ENCODE measurements at places on chromosomes 13 and 19. TPM values are rescaled to one million over a fixed set of nuclear protein-coding genes. Genes with fewer than 3 reads are reported as not detected.
A peak's percentile ranks its signal among the peaks of the same experiment; 100 is the strongest.

GRCh38 chr19:2905918-2906519 is 5.3 kb downstream of the ZNF57 start:
- peaks cover 4% of the 10 kb centered on the region for H3K36me3 ChIP-seq
- H3K4me3 ChIP-seq = no peak overlapping the region
- no peaks in the 10 kb centered on the region for H3K27me3 ChIP-seq

Gene BICRA
- 12.5 TPM for total RNA-seq

DNA sequence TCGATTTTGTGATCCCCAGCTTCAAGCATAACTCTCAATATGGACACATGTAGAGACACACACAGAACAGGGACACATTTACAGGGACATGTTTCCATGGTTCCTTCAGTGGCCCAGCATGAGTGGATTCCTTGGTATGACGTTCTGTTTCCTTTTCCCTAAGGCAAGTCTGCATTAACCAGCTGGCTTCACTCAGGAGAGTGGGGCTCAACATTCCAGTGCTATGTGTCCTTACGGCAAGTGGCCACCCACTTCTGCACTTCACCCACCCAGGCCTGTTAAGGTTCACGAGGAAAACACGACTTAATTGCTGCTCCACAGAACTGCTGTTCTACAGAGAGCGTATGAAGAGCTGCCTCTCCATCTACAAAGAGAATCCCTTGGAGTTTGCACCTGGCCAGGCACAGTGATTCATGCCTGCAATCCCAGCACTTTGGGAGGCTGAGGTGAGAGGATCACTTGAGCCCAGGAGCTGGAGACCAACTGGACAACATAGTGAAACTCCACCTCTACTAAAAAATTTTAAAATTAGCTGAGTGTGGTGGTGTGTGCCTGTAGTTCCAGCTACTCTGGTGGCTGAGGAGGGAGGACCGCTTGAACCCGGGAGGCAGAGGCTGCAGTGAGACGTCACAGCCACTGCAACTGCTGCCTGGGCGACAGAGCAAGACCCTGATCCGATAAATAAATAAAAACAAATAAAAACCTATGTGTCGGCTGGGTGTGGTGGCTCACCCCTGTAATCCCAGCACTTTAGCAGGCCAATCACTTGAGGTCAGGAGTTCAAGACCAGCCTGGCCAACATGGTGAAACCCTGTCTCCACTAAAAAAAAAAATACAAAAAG is 32.5 kb downstream of the BRD4 start:
- H3K36me3 ChIP-seq = peaks cover 29% of the 10 kb centered on the region
- H3K27me3 ChIP-seq = no peaks in the 10 kb centered on the region

Gene ARHGAP35
- total RNA-seq = 8.9 TPM

GRCh38 chr13:20475927-20476691 is 49.5 kb downstream of the CRYL1 start:
- H3K27ac ChIP-seq = peak overlapping the region; percentile 92
- no peaks in the 10 kb centered on the region for H3K27me3 ChIP-seq
- H3K36me3 ChIP-seq = no peaks in the 10 kb centered on the region
- peak overlapping the region; percentile 65 for H3K4me3 ChIP-seq
- peaks cover 27% of the 10 kb centered on the region for H3K4me1 ChIP-seq

- DNase-seq = no peak
- no peak overlapping the region for H3K4me3 ChIP-seq
- no peak overlapping the region for H3K27ac ChIP-seq
These were observed 10.1 kb downstream of the TMEM91 start for GRCh38 chr19:41386442-41386841.

- DNase-seq = peak; percentile 61
- H3K36me3 ChIP-seq = no peaks in the 10 kb centered on the region
- H3K27me3 ChIP-seq = no peaks in the 10 kb centered on the region
These were observed 3.8 kb upstream of the ZNF414 start for GRCh38 chr19:8517551-8518442.

Gene ZNF223
- 0.48 TPM for total RNA-seq

Gene SIGLEC12
- not detected for total RNA-seq

DNA sequence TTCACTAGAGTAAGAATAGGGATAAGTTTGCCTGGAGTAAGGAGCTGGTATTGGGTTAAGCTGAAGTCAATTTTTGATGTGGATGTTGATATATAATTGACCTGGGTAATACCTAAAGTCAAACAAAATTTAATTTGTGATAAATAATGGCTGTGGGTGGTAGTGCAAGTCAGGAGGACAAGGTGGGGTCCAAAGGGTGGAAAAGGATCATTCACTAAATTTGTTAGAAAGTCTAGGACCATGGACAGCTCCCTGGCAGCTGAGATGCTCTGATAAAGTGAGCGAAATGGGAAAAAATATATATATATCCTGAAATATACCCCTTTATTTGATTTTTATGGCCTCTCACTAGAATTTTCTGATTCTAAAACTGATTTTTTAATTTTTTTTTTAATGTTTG is 463.5 kb downstream of the GPC6 start:
- H3K4me3 ChIP-seq = no peak overlapping the region
- no peaks in the 10 kb centered on the region for H3K4me1 ChIP-seq
- DNase-seq = no peak
- peaks cover 3% of the 10 kb centered on the region for H3K27me3 ChIP-seq

DNA sequence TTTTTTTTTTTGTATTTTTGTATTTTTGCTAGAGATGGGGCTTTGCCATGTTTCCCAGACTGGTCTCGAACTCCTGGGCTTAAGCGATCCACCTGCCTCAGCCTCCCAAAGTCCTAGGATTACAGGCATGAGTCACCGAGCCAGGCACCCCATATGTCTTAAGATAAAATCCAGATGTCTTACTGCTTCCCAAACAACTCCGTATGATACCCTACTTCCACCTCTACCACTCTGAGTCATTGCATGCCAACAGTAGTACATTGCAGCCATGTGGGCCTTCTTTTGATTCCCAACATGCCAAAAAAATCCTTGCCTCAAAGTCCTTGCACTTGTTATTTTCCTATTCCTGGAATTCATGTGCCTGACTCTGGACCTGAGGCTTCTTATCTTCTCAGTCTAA is 799.2 kb downstream of the GPC5 start:
- DNase-seq = no peak
- H3K27ac ChIP-seq = no peak overlapping the region
- no peak overlapping the region for H3K4me3 ChIP-seq
- no peaks in the 10 kb centered on the region for H3K27me3 ChIP-seq

Gene ZNF91
- total RNA-seq = 33.7 TPM

GRCh38 chr19:14381689-14382474 is 638 bp downstream of the ADGRE5 start:
- H3K4me3 ChIP-seq = peak overlapping the region; percentile 97
- H3K27ac ChIP-seq = peak overlapping the region; percentile 100
- H3K36me3 ChIP-seq = peaks cover 38% of the 10 kb centered on the region
- peaks cover 39% of the 10 kb centered on the region for H3K4me1 ChIP-seq

Gene NKPD1
- total RNA-seq = not detected
